Fibroblast of skin of left quadriceps (primary cell): ENCODE measurements at places on chromosomes 11 and 22.

DNA sequence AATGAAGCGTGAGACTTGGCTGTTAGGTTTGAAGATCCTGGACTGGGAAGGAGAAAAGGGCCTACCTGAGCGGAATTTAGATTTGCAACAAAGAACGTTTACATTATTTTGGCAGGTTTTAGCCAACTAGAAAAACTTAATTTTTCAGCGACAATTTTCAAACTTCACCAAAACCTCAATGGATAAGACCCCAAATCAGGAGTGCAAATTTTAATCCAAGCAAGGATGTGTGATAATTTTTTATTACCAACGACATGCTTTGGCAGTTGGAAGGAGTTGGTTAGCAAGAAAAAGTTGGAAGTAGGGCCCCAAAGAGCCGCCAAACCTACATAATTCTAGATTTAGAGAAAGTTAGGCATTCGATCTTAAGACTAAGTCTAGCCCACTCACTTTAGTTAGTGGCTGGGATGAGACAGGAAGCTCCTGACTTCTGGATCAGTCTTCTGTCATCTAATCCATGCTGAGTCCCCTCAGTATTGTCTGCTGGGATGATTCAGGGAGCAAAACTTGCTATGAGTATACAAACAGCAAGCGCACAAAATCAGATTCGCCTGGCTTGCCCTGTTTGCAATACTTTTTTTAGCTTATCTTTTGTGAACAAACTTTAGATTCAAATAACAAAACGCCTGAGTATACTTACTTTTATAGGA is 787 bp upstream of the RDX start:
- no peak for DNase-seq

- DNase-seq, result no peak
These were observed 170.1 kb downstream of the GRIK4 start for GRCh38 chr11:120681434-120682331.

DNA sequence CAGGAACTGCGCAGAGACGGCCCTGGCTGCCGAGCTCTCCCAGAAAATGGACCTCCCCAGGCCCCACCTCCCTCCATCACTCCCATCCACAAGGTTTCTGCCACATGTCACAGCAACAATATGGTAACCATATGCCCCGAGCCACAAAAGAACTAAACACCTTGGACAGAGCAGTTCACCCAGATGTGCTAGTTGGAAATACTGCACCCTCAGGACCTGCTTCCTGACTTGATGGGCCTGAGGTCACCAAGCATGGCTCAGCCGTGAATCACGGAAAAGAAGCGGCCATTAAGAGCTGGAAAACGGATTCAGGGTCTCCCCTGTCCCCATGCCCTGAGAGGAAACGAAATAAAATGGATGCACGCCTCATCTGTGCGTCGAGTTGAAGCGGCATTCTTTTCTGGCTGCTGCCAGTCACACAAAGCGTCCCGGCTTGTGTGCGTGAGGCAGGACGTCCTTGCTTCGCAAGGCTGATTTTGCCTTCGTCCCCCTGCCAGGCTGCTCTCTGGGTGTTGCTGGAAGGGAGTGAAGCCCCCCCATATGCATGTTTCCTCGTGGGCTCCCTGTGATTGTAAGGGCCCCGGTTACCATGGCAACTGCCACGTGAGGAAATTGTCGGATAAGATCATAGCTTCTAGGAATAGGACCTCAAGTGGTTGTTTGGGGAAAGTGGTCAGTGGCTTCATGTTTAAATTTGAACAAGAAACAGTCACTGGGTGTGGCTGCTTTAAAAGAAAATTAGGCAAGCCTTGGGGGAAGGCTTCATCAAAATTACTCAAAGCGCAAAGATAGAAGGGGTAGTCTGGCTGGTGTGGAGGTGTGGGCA is 51.7 kb downstream of the FLI1 start:
- DNase-seq, result peak; percentile 45

GRCh38 chr11:64256300-64256699 is 5.0 kb downstream of the PLCB3 start:
- no peak for DNase-seq

DNA sequence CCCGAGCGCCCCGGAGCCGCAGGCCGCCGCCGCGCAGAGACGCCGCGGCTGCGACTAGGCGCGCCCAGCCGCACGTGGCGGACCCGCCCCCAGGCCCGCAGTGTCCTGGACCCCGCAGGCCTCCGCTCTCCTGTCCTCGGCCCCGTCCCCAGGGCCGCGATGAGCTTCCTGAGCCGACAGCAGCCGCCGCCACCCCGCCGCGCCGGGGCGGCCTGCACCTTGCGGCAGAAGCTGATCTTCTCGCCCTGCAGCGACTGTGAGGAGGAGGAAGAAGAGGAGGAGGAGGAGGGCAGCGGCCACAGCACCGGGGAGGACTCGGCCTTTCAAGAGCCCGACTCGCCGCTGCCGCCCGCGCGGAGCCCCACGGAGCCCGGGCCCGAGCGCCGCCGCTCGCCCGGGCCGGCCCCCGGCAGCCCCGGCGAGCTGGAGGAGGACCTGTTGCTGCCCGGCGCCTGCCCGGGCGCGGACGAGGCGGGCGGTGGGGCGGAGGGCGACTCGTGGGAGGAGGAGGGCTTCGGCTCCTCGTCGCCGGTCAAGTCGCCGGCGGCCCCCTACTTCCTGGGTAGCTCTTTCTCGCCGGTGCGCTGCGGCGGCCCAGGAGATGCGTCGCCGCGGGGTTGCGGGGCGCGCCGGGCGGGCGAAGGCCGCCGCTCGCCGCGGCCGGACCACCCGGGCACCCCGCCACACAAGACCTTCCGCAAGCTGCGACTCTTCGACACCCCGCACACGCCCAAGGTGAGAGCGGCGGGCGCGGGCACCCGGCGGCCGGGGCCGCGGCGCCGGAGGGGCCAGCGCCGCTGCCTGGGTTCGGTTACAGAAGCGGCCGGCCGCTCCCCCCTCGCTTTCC is 528 bp downstream of the WEE1 start:
- no peak for DNase-seq

GRCh38 chr22:27456696-27457503 is 344.7 kb downstream of the MN1 start:
- DNase-seq, result peak; percentile 82

DNA sequence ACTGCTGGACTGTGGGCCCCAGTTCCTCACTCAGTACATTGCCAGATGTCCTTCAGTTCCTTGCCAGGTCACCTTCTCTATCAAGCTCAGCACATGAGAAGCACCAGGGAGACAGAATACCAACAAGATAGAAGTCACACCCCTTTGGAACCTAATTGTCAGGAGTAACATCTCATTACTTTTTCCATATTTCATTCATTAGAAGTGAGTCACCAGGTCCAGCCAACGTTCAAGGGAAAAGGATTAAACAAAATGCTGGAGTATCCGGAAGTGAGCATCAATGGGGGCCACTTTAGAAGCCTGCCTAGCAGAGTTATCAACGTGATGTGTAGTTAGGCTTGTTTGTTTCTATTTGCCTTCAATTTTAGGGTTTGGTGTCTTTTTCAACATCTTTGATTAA is 569.3 kb downstream of the MIAT start:
- no peak for DNase-seq

GRCh38 chr11:129815596-129816461 is at the start of gene TMEM45B:
Gene TMEM45B (plus strand): TSS chr11:129815848. CDS start chr11:129852483, 36,635 bp downstream.
- DNase-seq, result no peak
